ENCODE measurements at places on chromosomes 4 and X.

- DNase-seq, result no peak
Observed at GRCh38 chr4:23039818-23040217, 347.1 kb downstream of the GBA3 start.

GRCh38 chr4:46674326-46674725 is 234.7 kb downstream of the COX7B2 start:
- no peak for DNase-seq

DNA sequence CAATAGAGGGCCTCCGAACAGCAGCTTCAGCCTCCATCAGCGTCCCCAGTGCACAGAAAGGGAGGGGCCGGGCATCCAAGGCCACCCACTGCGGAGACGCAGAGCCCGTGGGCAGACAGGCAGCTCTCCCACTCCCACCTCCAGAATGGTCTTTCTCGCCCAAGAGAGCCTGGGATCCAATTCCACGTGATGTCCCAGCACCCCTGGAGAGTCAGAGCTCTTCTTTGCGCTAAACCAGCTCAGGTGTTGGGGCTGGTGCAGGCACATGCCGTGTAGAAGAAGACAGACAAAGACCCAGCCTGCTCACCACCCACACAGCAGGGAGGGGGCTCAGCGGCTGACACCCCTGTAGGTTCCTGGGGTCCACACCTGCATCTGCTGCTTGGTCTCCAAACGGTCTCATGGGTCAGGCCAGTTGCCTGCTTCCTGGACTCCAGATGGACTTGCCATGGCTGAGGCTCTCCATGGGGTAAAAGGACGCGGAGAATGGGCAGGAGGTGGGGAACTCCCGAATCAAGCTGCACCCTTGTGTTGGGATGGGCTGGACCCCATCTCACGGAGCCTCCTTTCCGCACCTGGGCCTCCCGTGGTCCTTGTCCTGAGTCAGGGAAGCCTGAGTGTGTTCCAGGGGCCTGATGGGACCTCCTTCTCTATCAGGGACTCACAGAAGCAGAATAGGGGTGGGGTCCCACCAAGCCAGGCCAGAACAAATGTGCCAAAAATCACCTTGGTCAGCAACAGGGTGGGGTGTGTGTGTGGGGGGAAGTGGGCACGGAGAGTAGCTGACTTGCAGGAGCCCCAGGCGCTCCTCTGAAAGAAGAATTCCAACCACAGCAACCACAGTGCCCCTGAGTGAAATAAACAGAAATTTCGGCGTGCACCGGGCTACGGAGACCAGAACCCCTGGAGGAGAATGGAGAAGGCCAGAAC is 11.6 kb upstream of the ASMTL start:
- no peak for DNase-seq

DNA sequence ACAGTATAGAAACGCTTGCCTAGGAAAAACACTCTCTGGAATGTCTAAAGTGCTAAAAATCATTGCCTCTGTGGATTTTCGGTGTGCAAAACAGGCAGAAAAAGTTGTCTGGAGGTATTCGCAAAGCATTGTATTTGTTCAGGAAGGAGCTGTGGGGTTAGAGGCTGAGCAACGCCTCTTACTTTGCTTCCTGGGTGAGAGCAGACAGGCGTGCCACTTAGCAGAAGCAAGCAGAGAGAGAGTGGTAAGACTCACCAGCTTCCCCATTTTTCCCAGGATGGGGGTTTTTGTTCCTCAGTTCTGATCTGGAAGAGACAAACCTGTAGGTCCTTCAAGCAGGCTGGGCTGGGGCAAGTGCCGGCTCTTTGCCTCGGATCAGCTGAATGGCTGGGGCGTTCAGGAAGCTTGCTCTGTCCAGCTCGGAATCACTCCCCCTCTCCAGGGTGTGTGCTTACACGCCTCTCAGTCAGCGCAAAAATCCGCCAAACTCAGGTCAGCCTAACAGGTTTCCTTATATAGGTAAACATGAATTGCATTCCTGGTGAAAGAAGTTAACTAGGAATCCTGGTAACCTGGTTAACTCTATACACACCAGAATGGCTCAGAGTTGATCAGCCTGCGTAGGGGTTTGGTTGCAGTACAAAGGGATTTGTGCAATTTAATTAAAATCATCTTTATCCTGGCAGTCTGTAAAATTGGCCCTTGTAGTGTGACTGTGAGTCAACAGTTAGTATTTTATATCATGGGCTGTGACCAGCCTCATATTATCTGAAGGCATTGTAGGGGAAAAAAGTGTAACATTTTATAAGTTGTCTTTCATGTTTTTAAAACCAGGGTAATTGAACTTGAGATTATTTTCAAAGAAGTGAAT is 213.1 kb upstream of the MID1 start:
- DNase-seq, result no peak

DNA sequence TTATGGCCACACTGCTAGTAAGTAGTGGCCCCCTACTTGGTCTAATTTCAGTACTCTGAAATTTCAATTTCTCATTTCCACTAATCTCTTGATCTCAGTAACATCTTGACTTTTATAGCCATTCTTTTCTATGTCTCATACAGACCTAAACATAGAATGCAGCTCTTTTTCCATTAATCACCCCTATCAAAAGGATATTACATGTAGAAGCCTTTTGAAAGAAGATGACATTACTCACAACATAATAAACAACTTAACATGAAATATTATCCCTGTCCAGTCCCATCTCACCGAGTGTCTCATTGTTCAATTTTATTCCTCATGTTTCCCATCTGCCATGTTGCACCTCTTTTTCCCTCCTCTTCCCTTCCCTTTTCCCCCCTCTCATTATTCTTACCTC is 81.1 kb upstream of the KLHL13 start:
- no peak for DNase-seq

DNA sequence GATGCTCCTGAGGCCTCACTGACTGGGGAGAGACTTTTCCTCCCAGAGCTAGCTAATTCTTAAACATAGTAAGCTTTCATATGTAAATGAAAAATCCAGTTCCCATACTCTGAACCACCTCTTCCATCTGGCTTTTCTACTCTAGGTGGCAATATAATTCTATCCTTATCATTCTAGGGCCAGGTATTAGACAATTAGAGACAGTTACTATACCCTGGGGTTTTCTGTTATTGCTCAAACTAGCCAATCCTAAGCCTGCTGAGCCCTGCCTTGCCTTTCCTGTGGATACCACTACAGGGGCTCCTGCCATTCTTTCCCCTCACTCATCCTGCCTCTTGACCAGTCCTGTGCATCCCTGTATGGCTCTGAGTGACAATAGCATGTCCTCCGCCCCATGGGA is 552.0 kb downstream of the STIM2 start:
- no peak for DNase-seq

DNA sequence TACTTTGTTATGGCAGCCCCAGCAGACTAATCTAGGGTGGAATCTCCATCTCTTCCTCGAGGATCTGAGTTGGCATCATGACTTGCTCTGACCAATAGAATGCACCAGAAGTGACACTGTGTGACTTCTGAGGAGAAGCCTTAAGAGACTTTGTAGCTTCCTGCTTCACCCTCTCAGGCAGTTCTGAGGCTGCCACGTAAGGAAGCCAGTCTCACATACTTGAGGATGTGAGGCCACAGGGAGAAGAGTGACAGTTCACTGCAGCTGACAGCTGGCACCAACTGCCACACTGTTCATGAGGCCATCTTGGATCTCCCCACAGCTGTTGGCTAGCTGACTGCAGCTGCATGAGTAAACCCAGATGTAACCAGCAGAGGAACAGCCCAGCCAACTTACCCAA is 29.3 kb upstream of the BCOR start:
- DNase-seq, result no peak

GRCh38 chr4:74504212-74504611 is 59.3 kb downstream of the AREG start:
- no peak for DNase-seq

GRCh38 chrX:9885150-9885549 is 82.0 kb upstream of the CLDN34 start:
- DNase-seq, result peak; percentile 16

DNA sequence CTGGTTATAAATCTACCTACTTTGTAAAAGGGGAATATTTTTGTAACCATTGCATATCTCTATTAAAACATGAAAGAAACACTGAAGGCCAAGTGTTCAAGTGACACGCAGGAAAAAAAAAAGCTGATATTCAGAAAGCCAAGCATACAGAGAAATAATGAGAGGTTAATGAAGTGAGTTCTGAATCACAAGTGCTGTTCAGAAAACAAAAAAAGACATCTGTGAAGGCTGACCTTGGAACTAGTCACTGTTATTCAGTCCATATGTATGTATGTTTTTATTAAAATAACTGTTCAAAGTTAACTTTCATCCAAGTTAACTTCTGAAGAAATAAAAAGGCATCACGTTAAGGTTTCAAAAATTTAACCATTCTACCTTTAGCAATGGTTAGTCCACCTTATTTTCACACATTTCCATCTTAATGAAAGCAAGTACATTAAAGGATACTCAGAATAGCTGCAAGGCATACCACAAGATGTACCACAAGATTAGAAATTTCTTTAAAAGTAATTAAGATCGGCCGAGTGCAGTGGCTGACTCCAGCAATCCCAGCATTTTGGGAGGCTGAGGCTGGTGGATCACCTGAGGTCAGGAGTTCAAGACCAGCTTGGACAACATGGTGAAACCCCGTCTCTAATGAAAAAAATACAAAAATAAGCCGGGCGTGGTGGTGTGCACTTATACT is 31.4 kb downstream of the SH3RF1 start:
- no peak for DNase-seq

- no peak for DNase-seq
Observed at GRCh38 chr4:161629694-161630441, 533.9 kb downstream of the FSTL5 start.

DNA sequence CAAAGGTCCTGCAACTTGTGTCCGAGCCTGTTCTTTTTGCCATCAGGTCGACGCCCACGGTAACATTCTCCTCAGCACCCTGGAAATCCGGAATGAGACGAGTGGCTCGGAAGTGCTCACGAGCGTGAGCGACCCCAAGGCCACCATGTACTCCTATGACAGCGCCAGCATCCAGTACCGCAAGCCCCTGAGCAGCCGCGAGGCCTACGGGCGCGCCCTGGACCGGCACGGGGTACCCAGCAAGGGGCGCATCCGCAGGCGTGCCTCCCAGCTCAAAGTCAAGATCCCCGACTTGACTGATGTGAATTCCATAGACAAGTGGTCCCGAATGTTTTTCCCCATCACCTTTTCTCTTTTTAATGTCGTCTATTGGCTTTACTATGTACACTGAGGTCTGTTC is 37.9 kb downstream of the COMMD8 start:
- DNase-seq, result no peak

GRCh38 chrX:30779453-30780030 is 109.5 kb downstream of the TAB3 start:
- no peak for DNase-seq

- DNase-seq, result no peak
Observed at GRCh38 chr4:35364321-35364870, 879.9 kb downstream of the ARAP2 start.

DNA sequence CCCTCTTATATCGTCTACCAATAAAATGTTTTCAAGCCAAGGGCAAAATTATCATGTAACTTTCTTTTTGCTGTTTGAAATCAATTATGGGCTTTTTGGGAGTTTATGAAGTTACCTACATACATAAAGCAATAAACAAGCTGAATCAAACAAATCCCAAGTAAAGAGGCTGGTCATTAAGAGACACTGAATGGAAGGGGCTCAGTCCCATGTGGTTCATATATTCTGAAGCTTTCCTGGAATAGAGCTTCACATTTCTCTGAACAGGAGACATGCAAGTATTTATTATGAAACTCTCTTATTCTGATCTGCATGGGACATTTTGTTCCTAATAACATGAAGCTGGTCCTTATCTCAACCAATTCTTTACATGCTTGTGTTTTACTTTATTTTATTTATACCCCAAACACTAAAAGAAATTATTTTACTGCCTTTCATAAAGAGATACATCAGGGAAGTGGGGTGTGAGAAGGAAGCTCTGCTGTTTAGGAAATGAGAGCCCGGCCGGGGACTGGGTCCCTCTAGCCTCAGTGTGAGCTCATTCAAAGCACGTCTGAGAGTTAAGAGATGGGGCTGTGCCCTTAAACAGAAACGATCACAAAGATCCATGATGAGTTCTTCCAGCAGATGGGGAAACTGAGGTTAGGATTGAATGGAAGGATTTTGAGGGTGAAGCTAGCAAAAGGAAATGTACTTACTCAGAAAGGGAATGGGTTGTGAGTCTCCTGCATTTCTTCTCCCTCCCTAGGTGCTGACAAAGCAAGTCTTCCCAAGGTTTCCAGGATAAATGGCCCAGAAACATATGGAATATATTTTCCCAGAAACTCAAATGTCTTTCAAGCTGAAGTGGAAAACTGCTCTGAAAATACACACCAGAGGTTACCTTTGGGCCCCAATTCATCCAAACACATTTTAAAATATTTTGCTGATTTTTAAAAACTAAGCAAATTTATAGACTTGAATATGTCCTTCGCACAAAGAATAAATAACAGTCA is 93.1 kb upstream of the LNX1 start:
- DNase-seq, result no peak

DNA sequence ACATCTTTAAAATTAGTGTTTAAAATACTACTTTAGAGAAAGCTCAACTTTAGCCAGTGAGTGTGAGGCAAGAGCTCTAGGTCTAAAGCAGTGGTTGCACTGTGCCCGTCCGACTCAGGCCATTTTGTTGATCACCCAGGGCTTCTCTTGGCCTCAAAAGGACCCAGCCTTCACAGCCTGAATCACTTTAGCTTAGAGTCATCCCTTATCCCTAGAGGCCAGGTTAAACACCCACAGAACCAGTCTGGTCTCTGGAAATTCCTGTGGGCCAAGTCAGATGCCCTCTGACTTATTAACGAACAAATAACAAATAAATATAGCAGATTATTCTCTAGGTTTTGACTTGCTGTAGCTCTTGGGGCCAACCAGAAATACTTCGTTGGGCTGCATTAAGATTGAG is 102.3 kb downstream of the WWC2 start:
- DNase-seq, result no peak

- DNase-seq, result no peak
Observed at GRCh38 chr4:95190751-95191436, 357.9 kb downstream of the UNC5C start.

- DNase-seq, result no peak
Observed at GRCh38 chrX:115423086-115423485, 133.6 kb downstream of the LUZP4 start.

DNA sequence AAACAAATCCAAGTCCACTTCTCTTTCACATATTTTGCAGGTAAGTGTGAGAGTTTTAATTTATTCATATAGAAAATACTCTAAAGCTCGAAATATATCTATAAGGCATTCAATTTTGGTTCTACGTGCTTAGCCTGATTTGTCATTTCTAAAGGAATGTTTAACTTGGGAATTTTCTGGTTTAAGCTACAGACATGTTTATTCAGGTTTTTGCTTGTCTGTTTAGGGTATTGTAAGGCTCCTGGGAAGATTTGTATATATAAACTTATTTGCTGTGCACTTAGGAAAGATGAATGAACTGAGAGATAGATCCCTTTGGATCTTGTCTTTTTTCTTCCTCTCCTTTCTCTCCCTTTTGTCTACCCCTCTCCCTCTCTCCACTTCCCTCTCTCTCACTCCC is 185.9 kb upstream of the NEIL3 start:
- DNase-seq, result no peak

DNA sequence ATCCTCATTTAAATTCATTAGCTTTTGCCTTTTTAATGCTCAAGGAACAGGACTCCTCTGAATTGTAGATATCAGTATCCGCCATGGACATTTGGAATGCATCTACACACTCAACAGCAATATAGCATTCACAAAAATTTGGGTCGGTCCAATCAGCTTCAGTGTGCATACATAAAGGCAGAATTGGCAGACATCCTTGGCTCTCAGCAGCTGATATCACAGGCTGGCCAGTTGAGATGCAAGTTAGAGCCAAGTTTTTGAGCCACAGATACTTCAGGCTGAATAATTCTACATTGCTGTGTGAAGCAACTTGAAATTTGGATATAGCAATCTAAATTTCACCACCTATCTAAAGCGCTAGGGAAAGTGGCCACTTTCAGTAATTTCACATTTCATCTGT is 821.1 kb downstream of the PCDH19 start:
- no peak for DNase-seq
